ENCODE measurements at places on chromosomes 3 and 15.

DNA sequence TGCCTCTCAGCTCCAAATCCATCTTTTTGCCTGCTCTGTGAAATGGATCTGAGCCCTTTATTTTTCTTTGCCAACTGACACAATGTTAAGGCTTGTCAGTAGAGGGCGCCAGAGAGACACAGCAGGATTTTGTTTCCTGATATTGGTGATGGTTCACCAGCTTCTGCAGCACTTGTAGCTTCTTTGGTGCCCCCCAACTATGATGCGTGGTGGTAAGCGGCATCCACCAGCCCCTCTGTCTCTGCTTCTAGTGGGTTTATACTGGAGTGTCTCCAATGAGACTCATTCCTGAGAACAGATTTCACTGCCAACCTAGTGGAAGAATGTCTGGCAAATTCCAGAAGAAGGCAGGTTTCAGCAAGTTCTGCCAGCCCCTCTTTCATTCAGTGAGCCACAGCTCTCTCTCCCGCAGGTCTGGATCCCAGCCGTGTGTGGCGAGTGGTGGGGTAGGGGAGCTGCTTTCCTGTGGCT lies 471.9 kb upstream of the FRG2C start:
- DNase-seq: no peak

DNA sequence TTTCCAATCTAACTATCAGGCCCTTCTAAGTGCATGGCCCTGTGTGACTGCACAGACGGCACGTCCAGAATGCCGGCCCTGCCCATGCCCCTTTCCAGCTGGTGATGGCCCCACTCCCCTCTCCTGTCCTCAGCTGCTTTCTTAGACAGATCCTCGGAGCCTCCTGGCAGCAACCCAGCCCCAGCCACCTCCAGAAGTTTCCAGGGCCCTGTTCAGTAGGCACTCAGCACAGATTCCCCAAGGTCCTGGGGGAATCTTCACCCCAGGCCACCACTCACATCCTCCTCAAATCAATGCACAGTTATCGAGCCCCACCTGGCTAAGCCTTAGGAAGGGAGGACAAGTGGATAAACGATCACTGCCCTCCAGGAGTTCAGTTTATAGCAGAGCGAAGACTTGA lies 1.4 kb upstream of the CRABP1 start:
- DNase-seq: no peak

DNA sequence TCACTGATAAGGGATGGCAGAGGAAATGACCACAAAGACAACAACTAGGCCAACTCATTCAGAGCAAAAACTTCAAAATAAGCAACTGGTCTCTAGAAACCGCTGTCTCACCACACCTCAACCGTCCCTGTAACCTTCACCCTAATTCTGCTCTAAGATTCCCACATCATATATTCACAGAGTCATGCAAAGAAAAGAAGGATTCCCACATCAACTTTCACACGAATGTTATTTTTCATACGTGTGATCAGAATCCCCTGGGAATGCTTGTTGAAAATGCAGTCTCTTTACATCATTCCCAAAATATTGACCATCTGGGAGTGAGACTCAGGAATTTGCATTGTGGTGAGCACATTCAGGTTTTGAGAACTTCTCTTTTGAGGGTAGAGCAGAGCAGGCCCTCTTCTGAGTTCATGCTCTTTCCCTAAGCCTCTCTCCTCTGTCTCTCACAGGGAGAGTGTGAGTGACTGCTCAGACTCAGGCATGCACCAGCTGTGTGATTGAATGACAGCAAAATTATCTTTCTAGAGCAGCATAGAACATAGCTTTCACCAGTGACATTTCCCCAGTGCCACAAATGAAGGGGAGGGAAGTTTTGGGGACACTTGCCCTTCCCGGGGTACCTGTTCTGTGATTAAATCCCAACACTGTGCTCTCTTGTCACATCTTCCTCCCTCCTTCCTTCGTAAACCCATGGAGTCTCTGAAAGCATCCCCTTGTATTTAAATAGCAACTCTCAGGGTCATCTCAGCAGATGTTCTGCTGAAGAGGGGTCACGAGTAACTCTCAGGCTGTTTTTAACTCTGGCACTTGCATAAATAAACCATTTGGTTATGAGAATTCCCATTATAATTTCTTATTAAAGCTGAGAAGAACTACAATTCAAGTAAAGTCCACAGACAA lies 170.9 kb downstream of the PLCL2 start:
- no peak for DNase-seq

GRCh38 chr15:90051874-90052273 lies 50.4 kb downstream of the IDH2 start:
- DNase-seq: no peak

- DNase-seq: no peak
Observed at GRCh38 chr3:42961633-42962032, 17.5 kb upstream of the GASK1A start.

DNA sequence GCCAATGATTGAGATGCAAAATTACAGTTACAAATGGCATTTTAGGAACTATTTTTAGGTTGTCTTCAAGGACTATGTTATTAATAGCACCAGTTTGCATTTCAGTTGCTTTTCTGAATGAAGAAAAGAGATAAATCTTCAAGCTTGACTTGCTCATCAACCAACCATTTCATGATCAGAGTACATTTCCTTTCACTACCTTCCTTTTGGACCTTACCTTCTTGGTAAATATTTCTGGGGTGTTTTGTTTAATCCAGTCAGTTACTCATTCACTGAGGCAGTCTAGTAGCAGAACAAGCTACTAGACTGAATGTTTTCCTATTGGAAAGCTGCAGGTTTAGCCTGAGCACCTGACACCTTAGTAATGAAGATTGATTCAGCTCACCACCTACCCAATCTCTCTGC lies 8.2 kb downstream of the SLC27A2 start:
- no peak for DNase-seq

DNA sequence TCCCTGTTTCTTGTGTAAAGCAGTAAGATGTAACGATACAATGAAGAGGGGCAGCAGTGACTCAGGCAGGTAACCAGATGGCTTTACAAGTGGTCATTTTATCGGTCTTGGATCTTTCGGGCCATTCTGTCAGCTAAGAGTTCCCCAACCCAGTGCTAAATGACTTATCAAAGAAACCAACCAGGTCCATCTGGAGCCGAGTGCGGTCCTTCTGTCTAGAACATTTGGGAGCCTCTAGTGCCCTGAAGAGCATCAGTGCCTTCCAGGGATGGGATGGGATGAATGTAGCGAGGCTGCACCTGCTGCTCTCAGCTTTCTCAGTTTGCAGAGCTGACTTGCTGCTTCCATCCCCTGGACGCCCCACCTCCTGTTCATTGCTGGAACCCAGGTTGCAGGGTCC lies 131.7 kb upstream of the AGBL1 start:
- DNase-seq: no peak

DNA sequence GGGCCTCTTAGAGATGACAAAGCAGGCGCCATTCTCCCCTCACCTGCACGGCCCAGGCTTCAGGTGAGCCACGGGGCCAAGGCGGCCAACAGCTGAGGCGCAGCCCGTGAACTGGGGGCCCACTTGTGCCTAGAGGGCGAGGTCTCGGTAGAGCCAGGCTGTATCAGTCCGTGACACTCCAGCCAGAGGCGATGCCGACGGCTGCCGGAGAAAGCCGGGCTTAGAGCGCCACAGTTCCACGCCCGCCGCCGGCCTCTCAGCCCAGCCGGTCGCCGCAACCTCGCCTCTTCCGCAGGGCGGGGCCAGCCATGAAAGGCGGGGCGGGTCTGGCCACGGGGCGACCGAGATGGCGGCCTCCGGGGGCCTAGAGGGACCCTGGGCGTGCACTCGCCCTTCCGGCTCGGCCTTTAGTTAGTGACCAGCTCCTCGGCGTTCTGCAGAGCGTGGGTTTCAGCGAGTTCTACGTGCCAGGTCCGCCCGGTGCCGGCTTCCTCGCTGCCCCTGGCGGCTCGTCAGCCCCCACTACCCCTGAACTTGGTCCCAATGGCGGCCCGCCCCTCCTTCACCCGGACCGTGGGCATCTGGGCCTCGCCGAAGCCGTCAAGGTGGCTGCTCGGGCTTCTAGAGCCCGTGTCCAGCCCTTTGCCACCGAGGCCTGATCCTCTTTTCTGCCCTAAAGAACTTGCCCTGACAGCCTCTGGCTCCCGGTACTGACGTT lies at the start of gene ZNF621:
TSS of gene ZNF621 (plus strand) at position 393 of the 718 bp plus-strand sequence. CDS start 881 bp downstream, outside the sequence.
- DNase-seq: no peak

- no peak for DNase-seq
Observed at GRCh38 chr3:152225201-152225600, 43.5 kb upstream of the MBNL1 start.

DNA sequence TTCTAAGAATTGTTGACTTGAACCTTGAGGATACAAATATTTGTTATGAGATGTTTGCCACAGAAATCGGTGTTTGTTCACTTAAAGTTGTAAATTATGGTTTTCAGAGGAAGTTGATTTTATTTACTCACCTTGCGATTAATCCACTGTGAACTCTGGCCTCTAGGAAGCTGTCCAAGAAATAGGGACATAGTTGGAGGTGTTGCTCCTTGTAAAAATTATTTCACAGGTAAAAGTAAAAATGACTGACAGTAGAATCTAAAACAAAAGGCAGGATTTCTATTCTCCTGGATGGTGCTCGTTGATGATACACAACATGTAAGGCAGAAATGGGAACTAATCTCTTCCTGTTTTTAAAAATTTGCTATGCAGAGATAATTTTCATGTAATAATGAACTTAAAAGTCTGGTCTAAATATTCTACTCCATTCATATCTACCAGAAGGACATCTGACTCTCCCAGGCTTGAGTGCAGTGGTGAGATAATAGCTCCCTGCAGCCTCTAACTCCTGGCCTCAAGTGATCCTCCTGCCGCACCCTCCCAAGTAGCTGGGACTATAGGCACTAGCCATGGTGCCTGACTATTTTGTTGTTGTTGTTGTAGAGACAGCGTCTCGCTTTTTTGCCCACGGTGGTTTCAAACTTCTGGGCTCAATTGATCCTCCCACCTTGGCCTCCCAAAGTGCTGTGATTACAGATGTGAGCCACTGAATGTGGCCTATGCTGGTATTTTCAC lies 17.1 kb upstream of the LZTFL1 start:
- no peak for DNase-seq

DNA sequence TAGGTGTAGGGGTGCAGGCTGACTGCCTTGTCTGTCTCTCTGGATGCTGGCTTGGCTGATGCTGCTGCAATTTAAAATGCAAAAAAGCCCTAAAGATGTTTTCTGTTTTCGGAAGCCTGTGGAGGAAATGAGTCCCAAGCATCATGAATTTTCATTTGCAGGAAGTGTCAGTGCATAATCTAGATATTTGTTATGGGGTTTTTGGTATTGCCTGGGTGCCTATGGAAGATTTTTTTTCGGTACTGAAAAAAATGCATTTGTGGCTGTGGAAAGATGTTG lies 1.9 kb downstream of the CACNA1D start:
- no peak for DNase-seq

GRCh38 chr3:143109861-143110260 lies 9.7 kb upstream of the CHST2 start:
- DNase-seq: no peak

GRCh38 chr15:99322643-99323405 lies 71.5 kb downstream of the LRRC28 start:
- no peak for DNase-seq

- no peak for DNase-seq
Observed at GRCh38 chr3:177356113-177356512, 158.8 kb upstream of the TBL1XR1 start.

- no peak for DNase-seq
Observed at GRCh38 chr15:90326441-90326840, 25.6 kb upstream of the ZNF774 start.

GRCh38 chr3:105752791-105753415 lies 115.9 kb downstream of the CBLB start:
- DNase-seq: no peak

- no peak for DNase-seq
Observed at GRCh38 chr3:109874896-109875708, 537.8 kb upstream of the DPPA4 start.

DNA sequence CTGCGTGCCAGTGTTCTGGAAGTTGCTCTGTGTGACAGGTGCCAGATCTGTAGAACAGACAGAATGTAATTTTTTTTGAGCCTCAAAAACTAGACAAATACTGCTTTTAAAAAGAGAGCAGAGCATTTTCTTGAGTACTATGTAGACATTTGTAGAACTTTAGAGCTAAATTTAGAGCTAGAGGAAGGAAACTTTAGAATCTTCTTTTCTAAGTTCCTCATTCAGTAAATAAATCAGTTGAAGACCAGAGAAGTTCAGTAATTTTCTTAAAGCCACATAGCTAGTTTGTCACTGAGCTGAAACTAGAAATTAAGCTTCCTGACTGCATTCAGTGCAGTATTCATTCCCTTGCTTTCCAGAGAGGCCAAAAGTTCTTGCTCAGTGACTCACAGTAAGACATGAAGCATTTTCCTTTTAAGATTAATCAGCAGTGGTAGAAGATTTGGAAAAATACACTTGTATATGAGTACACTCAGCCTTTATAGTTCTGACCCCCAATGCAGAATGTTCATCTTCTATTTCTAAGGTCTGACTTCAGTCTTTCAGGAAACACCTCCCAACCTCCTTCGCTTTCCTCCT lies 83.6 kb upstream of the TSEN2 start:
- DNase-seq: no peak

DNA sequence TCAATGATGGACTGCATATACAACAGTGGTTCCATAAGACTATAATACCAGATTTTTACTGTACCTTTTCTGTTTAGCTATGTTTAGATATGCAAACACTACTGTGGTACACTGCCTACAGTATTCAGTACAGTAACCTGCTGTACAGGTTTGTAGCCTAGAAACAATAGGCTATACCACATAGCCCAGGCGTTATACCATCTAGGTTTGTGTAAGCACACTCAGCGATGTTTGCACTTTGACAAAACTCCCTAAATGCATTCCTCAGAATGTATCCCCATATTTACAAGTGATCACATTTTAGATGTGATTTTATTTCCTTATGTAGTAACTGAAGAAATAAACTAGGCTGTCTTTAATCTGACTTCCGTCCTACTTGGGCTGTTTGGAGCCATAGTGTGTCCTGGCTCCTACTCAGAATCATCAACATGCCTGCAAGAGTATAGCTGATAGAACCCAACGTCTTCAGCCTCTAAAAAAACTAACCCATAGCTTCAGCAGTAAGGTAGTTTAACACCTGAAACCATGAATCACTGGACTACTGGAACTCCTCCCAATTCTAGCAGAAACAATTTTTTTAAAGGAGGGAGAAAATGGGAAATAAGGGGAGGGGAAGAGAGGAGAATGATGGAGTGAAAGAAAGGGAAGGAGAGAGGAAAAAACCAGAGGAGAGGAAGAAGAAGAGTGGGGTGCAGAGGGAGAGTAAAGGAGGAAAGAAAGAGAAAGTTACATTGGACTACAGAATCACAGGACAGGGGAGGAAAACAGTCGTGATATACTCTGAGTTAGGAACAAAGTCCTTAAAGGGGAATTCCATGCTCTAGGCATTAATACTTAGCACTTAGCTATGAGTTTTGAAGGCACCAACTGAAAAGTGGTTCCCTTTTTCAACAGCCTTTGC lies 67.7 kb upstream of the PLXND1 start:
- DNase-seq: no peak

DNA sequence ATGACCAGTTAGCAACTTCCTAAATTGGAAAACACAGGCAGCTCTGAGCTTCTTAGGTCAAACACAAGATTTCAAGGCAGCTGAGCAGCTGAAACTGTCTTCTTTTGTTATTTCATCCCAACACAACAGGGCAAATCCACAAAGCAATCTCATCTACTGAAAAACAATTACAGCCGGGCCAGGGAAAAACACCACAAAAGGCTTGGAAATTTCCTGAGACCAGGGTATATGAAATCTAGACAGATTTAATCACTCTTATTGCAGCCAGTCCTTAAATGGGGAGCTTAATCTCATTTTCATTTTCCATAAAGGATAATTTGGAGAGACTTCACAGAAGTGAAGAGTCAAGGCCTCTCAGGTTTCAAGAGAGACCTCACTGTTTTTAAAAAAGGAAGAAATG lies 181.8 kb downstream of the SSR3 start:
- DNase-seq: no peak
